ENCODE measurements at places on chromosomes 7 and 10. TPM values are rescaled to one million over a fixed set of nuclear protein-coding genes. Genes with fewer than 3 reads are reported as not detected.

DNA sequence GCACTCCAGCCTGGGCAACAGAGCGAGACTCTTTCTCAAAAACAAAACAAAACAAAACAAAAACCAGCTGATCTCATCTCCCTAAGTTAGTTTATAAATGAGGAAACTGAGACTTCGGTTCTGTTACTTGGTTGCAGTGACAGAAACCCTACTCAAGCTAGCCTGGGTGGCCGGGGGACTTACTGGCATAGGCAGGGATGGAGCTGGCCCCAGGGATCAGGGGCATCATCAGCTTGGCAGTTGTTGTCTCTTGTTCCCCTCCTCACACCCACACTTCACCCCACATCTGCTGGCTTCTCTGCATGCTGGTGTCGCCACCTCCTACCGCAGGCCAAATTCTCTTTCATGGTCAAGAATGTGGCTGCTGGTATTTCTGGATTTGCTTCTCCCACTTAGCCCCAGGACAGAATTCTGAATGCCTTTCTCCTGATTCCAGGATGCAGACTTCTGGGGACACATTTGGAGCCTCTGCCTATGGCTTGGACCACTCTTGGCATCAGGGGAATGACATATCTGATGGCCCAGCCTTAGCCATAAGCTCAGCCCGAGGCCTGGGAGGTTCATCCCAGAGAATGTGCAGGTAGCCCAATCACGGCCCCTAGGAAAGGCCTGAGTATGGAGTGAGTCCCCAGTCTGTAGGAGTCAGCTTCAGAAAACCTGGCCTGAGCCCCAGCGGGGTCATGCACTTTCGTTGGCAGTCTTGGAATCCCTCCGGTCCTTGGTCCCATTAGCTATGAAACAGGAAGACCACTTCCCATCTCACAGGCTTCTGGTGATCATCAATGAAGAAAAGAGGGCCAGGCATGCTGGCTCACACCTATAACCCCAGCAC lies 41.6 kb upstream of the CTBP2 start:
- peak; percentile 71 for DNase-seq

- no peak for DNase-seq
These were observed 13.8 kb downstream of the EN2 start for GRCh38 chr7:155471718-155472117.

The AGR2 gene
- total RNA-seq: 0.29 TPM

The UFSP1 gene
- 5.1 TPM for total RNA-seq

DNA sequence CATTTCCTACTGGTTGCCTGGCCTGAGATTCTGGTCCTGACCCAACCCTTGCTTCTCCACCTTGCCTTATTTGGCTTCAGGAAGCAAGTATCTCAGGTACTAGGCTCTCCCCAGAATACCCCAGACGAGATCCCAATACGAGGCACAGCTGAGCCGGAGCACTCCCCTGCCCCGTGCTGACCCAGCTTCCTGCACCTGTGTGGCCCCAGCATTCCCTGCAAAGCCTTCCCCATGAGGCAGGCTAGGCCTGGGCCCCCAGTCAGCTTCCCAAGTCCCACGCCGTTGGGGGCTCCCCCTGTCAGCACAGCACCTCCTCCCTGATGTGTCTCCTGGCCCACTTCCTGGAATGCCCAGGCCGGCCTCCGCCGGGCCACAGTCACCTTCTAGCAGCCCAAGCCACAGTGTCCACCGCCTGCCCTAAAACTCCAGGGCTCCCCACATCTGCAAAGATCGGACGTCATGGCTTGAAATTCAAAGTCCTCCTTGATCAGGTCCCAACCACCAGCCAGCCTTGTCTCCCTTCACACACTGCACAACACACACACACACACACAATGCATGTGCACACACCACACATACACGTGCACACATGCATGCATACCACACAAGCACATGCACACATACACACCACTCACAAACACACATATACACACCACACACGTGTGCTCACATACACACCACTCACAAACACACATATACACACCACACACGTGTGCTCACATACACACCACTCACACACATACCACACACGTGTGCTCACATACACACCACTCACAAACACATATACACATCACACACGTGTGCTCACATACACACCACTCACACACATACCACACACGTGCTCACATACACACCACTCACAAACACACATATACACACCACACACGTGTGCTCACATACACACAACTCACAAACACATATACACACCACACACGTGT lies 78.9 kb upstream of the FOXK1 start:
- DNase-seq: peak; percentile 64

The IFIT1B gene
- not detected for total RNA-seq

- DNase-seq: no peak
These were observed 11.3 kb downstream of the ASB13 start for GRCh38 chr10:5655121-5655520.

GRCh38 chr10:24363070-24363469 lies 154.1 kb downstream of the KIAA1217 start:
- DNase-seq: no peak

GRCh38 chr10:84818961-84819360 lies 490.6 kb downstream of the CCSER2 start:
- DNase-seq: no peak

The HSPA12A gene
- total RNA-seq: 86.9 TPM

DNA sequence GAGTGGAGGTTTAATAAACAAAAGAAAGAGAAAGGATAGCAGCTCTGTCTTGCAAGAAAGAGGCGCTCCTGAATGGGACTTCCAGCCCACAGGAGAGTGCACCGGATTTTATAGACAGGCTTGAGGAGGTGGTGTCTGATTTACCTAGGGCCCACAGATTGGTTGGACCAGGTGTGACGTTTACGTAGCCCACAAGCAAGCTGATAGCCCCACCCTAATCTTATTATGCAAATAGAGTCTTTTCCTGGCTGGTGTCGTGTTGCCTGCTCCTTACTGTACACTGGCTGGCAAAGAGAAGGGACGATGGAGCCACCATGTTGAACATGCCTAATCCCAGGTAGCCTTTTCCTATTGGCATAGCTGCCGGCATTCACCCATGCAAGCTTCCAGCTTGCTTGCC lies 319.7 kb upstream of the POM121L12 start:
- DNase-seq: no peak

- peak; percentile 88 for DNase-seq
These were observed 3.6 kb downstream of the FAM53B start for GRCh38 chr10:124740369-124741280.

The DYNC1I1 gene
- 4.3 TPM for total RNA-seq

The SLC29A4 gene
- 38.2 TPM for total RNA-seq

The KIAA1549 gene
- total RNA-seq: 2.4 TPM

DNA sequence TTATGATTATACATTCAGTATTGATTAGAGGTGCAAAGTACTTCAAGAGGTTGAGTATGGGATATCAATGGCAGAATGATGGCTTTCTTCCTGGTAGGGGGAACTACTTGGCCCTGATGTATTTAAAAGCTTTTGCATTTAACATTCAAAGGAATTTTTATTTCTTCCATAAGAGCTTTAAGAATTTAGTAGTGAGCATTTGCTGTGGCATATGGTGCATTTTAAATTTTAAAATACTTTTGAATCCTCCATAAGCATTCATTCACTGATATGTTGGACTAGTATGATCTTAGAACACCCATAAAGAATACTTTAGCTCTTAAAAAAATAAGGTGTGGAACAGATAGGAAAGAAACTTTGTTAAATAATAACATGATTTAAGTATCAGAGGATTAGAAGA lies 191.9 kb upstream of the PPP1R3A start:
- DNase-seq: no peak

GRCh38 chr10:30728766-30729165 lies 99.2 kb upstream of the LYZL2 start:
- no peak for DNase-seq

The EPO gene
- not detected for total RNA-seq

DNA sequence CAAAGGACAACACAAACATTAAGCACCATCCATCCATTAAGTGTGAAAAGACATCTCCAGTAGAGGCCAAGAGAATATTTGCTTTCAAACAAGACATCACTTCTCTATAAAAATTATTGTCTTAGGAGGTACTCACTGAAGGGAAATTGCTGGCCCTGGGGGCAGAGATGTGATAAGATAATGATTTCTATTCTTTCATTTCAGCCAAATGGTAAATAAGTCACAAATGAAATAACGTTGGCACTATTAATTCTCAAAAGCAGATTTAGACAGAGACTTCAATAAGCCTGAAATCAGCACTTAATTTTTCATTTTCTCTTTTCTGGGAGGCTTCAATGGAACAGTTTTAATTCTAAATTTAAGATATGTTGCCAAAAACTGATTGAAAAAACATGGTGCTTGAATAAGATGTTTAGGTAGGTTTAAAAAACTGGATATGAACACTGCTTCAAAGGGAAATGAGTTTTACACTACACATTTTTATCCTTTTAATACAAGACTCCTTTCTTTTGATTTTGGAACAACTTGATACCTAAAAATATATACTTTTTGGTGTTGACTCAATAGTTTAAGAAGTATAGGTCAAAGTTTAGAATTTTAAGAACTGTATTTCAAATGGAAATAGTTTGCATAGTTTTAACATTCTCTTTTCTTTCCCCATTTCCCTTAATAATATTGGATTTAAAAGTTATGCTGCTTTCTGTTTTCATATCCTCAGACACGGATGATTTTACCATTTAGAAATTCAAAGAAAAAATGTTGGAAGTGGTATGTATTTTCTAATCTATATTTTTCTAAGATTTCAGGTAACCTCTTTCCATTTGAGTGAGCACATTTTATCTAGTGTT lies 204.0 kb downstream of the AHR start:
- no peak for DNase-seq

GRCh38 chr10:55058800-55059199 lies 257.8 kb upstream of the PCDH15 start:
- no peak for DNase-seq

The BICC1 gene
- total RNA-seq: 17.0 TPM

- no peak for DNase-seq
These were observed 4.4 kb downstream of the ST8SIA6 start for GRCh38 chr10:17450024-17450423.

- DNase-seq: no peak
These were observed 148.4 kb downstream of the MAD1L1 start for GRCh38 chr7:2084331-2084730.

DNA sequence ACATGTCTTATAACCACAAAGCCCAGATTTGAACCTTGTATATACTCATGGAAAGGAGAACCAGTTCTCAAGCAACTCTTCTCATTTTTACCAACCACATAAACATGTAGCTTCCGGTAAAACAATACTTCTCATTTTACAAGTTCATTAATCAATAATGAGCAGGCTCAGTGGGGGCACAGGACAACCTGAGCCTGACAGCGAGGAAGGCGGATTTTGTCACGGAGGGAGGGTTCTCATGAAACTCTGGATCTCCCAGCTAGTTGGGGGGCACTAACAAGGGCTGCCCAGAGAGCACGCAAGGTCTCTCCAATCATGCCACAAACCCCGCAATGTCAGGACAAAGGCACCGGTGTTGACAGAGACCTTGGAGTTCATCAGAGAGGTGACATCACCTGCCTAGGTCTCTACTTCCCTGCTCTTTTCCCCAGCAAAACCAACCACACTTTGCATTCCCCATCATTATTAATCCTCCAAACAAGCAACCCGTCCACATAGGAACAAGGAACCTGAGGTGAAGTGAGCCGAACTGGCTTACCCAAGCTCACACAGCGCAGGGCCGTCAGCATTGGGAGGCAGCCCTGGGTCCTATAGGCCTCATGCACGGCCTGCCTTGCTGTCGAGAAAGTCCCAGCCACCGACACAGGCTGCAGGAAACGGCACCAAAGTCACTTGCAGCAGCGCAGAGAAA lies 192.1 kb upstream of the KLF14 start:
- no peak for DNase-seq

DNA sequence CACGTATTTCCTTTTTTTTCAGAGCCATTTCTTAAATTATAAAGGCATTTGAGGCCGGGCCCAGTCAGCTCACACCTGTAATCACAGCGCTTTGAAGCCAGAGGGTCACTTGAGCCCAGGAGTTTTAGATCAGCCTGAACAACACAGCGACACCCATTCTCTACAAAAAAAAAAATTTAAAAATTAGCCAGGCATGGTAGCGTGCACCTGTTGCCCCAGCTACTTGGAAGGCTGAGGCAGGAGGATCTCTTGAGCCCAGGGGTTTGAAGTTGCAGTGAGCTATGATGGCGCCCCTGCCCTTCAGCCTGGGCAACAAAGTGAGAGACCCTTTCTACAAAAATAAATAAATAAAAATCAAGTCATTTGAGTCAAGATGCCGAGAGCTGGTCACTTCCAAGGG lies 3.0 kb downstream of the TMEM130 start:
- DNase-seq: no peak

DNA sequence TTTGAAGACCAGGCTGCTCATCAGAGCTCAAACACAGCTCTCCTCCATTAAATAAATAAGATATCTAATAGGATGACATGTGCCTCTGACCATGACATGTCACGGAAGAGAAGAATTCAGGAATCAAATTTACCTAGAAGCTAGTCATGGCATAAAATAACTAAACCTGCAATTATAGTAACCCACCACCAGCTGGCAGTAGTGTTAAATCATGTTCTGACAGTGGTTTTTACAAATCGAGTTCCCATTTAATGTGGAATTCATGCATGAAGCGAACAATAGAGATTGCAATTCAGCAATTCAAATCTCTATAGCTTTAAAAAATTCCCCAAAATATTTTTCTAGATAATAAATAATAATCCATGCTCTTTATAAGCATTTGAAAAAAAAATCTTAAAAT lies 74.6 kb upstream of the IKZF1 start:
- no peak for DNase-seq

DNA sequence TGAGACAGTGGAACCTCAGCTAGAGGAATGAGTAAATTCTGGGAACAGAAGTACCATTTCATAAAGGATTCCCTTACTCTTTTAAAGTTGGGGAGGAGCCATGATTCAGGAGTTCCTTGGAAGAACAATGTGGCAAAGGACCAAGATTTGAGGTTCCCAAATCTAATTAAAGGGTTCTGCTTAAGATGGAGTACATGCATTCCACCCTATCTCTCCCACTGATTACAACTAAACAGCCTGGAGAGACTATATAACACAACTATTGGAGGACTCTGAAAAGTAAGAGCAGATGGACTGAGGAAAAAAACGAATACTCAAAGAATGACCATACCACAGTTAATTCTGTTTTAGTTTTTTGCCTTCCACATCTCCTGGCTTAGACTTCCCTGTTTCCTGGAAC lies 212.9 kb upstream of the IMMP2L start:
- no peak for DNase-seq

DNA sequence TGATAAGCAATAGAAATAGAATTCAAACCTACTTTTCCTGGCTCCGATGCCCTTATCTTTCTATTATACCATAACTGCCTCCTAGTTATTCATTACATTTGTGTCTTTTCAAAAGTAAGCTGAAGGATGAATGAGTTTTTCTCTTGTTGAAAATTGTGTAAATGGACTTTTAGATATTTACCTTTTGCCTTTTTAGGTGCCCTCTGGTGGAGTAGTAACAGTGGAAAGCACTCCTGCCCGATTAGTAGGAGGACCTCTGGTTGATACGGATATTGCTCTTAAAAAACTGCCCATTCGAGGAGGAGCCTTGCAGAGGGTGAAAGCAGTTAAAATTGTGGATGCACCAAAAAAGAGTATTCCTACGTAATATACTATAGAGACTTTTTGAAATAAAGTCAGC lies 11.2 kb downstream of the FAM237B start:
- no peak for DNase-seq

All from mesenteric fat pad (tissue), 1 donor.